ENCODE measurements at places on chromosomes 1 and 21.

- no peak for DNase-seq
Observed at GRCh38 chr1:85339656-85340399, 63.4 kb upstream of the BCL10 start.

- no peak for DNase-seq
Observed at GRCh38 chr1:155537193-155537592, 25.4 kb downstream of the ASH1L start.

- peak; percentile 49 for DNase-seq
Observed at GRCh38 chr1:165383599-165384405, 27.3 kb upstream of the LMX1A start.

DNA sequence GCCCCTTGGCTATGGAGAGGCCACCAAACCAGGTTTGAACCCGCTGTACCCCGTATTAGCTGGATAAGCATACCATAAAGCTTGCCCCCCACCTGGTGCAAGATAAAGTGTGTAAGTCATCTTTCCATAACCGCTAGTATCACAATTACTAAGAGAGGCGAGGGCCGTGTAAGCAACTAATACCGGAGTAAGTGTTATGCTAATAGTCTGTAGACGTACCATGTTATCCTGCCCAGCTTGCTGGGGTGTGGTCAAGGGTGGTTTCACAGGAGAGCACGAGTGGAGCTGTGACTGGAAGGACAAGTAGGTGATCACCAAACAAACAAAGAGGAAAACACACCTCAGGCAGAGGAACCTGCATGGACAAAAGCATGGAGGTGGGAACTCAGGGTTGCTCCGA, 3.6 kb upstream of the TNFRSF1B start:
- no peak for DNase-seq

DNA sequence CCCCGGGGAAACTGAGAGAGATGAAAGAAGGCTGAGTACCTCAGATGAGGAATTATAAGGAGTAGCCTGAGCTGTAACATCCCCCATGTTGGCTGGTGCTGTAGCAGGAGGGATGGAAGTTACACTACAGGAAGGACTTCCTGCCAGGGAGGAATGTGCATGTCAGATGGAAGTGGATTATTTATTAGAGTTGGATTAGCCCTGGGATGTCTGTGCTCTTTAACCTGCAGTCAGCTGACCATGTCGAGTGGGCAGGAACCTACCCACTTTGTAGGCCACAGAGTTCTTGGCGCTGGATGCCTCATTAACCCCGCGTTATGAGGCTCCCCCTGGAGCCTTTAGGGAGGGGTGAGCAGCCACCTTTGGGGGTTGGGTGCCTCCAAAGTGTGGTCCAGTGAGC, 757 bp upstream of the SEMA4A start:
- DNase-seq, result no peak

- DNase-seq, result no peak
Observed at GRCh38 chr1:177385760-177386698, 215.3 kb downstream of the BRINP2 start.
